ENCODE measurements at places on chromosomes 2 and 18. TPM values are rescaled to one million over a fixed set of nuclear protein-coding genes. Genes with fewer than 3 reads are reported as not detected.
A peak's percentile ranks its signal among the peaks of the same experiment; 100 is the strongest.

The CLHC1 gene
- 2.6 TPM for polyA plus RNA-seq

The COLEC12 gene
- 2.2 TPM for polyA plus RNA-seq

The CELF4 gene
- polyA plus RNA-seq, result 0.11 TPM

The COL4A4 gene
- 1.0 TPM for polyA plus RNA-seq

The PRKAG3 gene
- 0.06 TPM for polyA plus RNA-seq

The EHD3 gene
- polyA plus RNA-seq, result 10.2 TPM

The ZNF396 gene
- 0.72 TPM for polyA plus RNA-seq

GRCh38 chr2:204931562-204931961, 386.3 kb downstream of the PARD3B start:
- no peak for DNase-seq

GRCh38 chr2:36802952-36803351, 106.4 kb downstream of the VIT start:
- DNase-seq, result no peak

- no peak for DNase-seq
Observed at GRCh38 chr2:182207049-182207746, 219.6 kb downstream of the PDE1A start.

DNA sequence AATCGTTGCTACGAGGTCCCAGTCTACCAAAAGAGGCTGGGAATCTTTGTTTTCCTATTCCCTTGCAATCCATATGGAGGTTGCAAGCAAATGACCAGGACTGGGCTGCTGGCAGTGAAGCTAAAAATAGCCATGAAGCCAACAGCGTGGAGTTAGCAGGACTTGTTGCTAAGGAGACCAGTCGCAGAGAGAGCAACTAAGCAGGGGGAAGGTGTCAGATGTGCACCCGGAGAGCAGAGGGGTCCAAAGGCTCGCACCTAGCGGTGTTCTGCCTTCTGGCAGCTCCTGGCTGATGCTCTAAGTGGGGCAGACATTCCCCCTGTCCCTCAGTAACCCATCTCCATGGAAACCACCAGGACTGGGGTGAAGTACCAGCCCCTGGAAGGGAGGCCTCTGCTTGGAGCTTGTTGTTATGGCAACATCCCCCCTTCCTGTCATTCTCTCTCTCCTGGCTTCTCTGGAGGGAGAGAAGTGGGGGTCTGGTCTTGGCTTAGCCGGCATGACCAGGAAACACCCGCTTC, 84.6 kb downstream of the DNMT3A start:
- peak; percentile 62 for DNase-seq

GRCh38 chr2:126934809-126935208, 36.1 kb downstream of the TEX51 start:
- DNase-seq, result no peak

- DNase-seq, result no peak
Observed at GRCh38 chr2:184756161-184756560, 157.8 kb downstream of the ZNF804A start.

- DNase-seq, result peak; percentile 70
Observed at GRCh38 chr18:54958704-54959625, at the start of gene CCDC68. Gene CCDC68 (minus strand): TSS chr18:54959461. CDS start chr18:54942791, 16,670 bp downstream.

DNA sequence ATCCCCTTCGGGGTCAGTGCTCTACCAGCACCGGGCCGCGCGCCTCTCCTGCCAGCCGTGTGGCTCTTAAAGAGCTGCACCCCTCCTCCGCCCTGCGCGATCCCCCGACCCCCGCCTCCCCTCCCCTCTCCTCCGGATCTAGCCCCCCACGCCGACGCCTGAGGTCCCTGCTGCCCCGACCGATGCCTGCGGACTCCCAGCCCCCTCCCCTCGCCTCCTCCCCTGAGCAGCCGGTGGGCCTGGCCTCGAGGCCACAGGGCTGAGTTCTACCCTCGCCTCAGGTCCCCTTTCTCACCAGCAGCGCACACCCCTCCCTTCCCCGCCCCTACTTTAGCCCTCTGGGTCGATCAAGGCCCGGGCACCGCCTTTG, 5.8 kb upstream of the SIX3 start:
- DNase-seq, result no peak

GRCh38 chr2:102184568-102184967, 2.3 kb upstream of the IL1RL2 start:
- no peak for DNase-seq

DNA sequence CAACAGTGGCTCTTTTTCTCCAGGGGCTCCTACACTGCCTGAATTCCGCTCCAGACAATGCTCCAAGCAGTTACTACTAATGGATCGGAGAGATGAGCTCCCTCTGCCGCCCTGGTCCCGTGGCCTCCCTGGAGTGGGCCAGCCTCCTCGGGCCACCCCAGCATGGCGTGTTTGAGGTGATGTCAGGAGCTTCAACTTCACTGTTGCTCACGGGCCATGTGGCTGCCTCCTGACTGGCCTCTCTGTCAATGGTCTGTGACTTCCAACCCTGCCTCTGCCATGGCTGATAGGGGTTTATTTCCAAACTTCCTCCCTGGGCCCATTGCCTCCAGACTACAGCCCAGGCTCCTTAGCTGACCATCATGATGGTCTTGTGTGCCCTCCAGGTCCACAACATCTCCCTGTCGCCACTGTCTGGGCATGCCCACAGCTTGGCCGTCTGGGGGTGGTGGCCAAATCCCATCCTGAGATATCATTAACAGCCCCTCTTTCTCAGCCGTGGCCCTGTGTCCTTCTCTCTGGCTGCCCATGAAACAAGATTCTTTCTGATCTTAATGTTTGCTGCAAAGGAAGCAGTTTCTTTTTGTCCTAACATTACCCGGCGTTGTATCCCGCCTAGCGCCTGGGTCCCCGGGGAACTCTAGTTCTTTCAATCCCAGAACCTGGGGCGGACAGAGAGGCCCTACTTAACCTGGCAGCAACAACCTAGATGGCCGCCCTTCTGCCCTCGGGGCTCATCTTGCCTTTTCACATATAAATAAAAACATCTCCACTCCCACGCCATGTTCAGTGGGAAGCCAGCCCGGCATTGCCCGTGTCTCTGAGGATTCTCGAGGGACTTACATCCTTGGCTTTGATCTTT, 38.1 kb downstream of the ATOH8 start:
- peak; percentile 55 for DNase-seq

GRCh38 chr18:72261590-72261989, 282.6 kb downstream of the CBLN2 start:
- no peak for DNase-seq
